Cardiac septum (tissue), 1 donor: ENCODE measurements at places on chromosomes 1 and 21. TPM values are rescaled to one million over a fixed set of nuclear protein-coding genes. Genes with fewer than 3 reads are reported as not detected.

DNA sequence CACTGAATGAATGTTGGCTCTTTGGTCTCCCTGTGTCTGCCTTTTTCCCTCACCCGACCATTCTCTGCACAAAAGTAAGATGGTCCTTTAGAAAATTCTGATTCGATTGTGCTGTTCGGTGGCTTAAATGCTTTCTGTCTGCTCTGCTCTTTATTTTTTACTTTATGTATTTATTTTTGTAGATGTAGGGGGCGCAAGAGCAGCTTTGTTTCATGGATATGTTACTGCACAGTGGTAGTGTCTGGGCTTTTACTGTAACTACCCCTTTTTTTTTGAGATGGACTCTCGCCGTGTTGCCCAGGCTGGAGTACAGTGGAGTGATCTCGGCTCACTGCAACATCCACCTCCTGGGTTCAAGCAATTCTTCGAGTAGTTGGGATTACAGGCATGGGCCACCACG, 15.7 kb downstream of the NLRP3 start:
- no peak for DNase-seq

CLCNKA gene
- total RNA-seq, result 1.2 TPM

DPT gene
- total RNA-seq, result 32.1 TPM

GRCh38 chr1:5921129-5921528, 71.1 kb downstream of the NPHP4 start:
- peak; percentile 49 for DNase-seq

DNA sequence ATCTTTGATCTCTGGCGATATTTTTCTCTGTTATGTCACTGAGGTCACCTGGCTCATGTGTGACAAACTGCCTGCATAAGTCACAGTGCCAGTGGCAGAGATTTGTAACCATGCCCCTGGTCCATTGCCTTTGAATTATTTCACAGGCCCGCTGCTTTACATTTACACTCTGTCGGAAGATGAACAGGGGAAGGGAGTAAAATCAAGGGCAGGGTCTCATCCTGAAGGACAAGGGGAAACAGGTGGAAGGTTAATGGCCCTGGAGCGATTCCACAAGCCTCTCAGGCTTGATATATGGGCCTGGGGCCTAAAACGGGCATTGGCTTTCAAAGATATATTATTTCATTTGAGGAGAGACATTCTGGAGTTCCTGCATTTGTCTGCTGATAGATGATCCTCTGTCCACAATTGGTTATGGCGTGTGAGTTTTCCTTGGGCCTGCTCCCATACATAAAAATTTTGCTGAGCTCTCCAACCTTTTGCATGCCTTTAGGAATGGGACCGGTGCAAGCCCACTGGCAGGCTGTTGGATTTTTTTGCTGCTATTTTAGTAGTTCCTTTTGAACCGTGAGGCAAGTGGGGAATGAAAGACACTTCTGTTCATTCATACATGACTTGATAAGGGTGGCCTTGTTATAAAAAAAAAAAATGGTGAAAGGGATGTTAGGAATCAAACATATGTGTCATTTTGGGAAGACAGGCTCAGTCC, 51.9 kb downstream of the NR5A2 start:
- DNase-seq, result no peak

- DNase-seq, result no peak
Measured at GRCh38 chr1:178651742-178652141, 73.3 kb upstream of the RALGPS2 start.

KIF14 gene
- 0.05 TPM for total RNA-seq

DNA sequence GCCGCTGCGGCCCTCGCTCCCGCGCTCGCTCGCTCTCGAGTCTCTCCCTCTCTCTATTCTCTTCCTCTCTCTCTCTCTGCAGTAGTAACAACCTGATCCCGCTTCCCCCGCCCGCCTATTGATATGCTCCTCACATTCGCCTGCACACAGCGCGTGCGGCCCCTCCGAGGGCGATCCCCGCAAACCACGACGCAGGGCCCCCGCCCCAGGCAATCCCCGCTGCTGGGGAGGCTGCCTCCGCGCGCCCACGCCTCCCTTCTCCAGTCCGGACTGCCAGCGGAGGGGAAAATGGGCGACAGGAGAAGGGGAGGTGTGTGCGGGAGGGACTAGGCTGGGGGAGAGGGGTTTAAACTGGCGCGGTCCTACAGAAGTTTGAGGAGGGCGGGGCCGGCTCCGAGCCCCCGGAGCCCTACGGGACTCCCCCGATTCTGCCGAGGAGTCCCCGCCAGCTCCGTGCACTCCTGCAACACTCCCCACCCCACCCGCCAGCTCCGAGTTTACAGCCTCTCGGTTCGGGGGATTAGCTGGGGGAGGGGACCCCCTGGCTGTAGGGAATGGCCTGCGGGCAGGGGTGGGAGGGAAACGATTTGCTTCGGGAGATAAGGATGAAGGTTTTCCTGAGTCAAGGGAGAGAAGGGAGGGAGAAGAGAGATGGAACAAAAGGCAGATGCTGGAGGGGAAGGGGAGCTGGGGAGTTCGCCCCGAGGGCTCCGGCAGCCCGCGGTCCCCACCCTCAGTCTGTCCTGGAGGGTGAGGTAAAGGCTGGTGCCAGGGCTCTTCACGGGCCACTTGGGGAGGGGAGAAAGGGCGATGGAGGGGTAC, 66.6 kb downstream of the SYT2 start:
- no peak for DNase-seq

DNA sequence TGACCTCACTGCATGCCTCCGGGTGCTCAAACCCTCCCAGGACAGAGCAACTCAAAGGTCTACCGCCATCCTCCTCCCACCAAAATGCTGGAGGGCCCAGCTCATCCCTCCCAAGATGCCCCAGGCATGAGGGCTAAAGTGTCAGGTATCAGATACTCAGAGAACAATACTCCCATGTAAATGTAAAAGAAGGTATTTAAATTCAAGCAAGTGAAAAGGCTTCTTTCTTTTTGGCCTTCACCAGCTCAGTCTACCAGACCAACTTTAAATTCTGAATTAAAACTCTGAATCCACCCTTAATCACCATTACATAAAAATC, 3.0 kb downstream of the PARP1 start:
- peak; percentile 17 for DNase-seq

DNA sequence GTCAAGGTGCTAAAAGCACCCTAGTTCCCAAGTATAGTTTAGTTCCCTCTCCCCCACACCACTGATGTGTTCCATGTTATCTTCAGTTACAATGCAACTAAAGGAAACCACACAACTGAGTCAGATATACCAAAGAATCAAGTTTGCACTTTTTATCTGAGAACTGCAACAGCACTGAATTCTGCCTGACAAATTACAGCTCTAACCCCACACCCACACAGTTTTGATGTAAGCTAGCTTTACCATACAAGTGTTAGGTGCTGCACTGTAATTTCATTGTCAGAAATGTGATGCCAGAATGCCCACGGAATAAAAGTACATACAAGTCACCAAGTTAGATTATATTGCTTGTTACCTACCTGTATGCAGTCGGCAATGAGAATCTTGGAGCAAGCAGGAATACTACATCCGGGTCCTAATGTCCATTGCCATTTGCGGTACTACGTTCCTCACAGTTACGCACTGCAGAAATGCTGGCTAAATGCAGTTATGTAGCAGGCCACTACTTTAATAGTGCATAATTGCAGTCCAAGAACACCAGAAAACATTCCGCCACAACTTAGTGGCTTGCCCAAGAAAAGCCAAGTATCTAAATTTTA, 12.1 kb downstream of the SFPQ start:
- no peak for DNase-seq
